Caudate nucleus (tissue), 63 donors: ENCODE measurements at places on chromosomes 4 and X.

DNA sequence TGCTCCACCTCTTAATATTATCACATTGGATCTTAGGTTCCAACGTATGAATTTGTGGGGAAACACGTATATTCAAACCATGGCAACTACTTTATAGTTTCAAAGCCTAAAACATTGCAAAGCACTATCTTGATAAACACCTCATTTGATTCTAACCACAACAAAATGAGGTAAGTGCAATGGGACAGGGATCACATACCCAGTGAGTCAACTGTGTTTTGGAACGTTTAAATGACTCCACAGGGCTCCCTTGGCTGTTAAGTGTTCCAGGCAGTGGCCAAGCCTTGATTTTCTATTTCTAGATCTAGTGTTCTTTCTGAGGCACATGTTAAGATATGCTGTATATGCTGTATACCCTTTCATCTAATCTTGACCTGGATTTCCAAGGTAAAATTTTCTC lies 54.5 kb upstream of the C1QTNF7 start:
- no peak for DNase-seq

GRCh38 chr4:160184884-160185283 lies 1082.0 kb downstream of the RAPGEF2 start:
- DNase-seq, result no peak

GRCh38 chr4:56656346-56656643 lies 24.8 kb downstream of the HOPX start:
- DNase-seq, result no peak

DNA sequence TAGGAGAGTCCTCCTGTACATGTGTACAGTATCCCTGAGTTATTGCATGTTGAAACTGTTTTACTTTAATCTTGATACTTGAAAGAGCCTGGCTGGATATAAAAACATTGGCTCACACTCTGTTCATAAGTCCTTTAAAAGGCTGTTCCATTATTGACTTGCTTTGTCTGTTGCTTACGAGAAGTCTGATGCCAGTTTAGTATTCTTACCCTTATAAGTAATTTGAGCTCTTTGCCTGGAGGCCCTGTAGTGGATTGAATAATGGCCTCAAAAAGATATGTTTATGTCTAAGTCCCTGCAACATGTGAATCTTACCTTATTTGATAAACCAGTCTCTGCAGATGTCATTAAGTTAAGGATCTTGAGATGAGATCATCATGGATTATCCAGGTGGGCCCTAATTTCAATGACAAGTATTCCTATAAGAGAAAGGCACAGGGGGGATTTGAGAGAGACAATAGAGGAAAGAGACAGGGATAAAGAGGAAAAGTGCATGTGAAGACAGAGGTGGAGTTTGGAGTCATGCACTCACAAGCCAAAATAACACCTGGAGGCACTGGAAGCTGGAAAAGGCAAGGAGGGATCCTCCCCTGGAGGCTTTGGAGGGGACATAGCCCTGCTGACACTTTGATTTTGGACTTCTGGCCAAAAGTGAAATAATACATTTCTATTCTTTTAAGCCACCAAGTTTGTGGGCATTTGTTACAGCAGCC lies 98.1 kb downstream of the IRF2 start:
- no peak for DNase-seq
